Stimulated activated CD4-positive, alpha-beta T cell treated with anti-CD3 and anti-CD28 coated beads, TNF-alpha, amount 100 ng/mL, for 24 hours (primary cell): ENCODE measurements at places on chromosomes 2 and 18.

- DNase-seq, result no peak
Observed at GRCh38 chr2:216584112-216584511, 49.1 kb upstream of the IGFBP2 start.

GRCh38 chr2:163646687-163647086 is 89.1 kb downstream of the FIGN start:
- no peak for DNase-seq

DNA sequence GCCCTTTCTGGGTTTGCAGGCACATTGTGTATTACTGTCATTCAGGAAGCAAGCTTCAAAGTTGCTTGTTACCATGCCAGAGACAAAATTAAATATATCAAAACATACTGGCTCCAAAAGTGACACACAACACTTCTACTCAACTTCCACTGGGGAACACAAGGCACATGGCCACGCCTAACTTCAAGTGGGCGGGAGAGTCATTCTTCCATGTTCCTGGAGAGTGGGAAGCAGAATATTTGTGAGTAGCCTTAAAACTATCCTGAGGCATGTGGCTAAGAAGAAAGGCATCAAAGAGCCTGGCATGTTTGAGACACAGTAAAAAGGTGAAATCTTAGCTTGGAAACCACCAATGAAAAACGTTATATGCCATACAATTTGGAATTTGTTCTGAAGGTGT is 90.5 kb upstream of the TACR1 start:
- no peak for DNase-seq

- DNase-seq, result no peak
Observed at GRCh38 chr2:102764083-102764482, 2.3 kb downstream of the TMEM182 start.

DNA sequence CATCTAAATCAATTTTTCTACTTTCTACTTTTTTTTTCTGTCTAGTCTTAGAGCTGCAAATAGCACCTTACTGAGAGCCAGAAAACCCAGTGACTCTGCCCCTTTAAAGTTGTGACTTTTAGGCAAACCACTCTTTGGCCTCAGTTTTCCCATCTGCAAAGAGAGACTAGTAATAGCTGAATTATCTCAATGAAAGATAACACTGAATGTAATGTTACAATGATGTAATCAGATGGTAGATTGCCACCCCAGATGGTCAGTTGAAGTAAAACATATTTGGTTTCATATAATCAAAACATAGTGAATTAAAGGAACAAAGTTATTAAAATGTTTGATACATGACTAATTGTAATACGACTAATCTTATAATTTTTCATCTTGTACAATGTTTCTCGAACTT is 5.0 kb upstream of the APCDD1 start:
- DNase-seq, result no peak

DNA sequence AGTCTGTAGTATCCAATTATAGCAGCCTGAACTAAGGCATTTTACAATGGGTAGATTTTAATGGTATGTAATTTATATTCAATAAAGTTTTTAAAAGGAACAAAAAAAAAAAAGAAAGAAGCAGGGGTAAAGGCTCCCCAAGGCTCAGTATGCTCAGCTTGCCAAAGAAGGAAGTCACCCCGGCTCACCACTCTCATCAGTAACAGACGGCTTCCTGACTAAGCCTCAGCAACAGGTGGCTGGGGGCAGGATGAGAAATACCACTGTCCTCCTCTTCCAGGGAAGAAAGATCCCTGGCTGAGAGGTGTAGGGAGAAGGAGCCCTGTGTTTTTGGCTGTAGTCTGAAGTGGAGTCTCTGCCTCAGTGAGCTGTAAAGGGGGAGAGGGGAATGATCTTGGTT is 121.2 kb downstream of the ARHGEF4 start:
- no peak for DNase-seq

- DNase-seq, result no peak
Observed at GRCh38 chr2:71066856-71067255, 1.6 kb upstream of the NAGK start.

- DNase-seq, result no peak
Observed at GRCh38 chr2:211564441-211564840, 974.2 kb downstream of the ERBB4 start.

- DNase-seq, result no peak
Observed at GRCh38 chr2:173002751-173003541, 72.7 kb upstream of the MAP3K20 start.

DNA sequence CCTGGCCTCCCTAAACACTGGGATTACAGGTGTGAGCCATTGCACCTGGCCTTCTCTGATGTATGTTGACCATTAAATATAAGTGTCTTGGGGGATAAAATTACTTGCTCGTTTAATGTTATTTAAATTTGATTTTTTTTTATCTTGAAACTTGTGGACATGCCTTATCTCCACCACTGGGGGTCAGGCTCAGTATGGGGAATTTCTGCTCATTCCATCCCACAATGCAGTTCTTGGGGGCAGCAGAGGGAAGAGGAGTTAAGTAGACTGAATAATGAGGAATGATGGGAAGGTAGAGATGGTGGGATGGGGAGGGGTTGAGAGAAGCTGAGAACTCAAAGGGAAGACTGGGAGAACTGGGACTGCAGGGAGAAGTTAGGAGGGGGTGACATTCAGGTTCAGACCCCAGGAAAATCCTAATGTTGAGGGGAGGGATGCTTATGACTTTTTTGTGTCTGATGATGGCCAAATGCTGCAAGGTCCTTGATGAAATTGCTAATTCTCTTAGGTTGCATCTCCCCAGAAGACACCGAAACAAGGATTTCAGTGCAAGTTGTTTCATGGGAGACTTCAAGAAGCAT is 174.2 kb downstream of the MIB1 start:
- no peak for DNase-seq

DNA sequence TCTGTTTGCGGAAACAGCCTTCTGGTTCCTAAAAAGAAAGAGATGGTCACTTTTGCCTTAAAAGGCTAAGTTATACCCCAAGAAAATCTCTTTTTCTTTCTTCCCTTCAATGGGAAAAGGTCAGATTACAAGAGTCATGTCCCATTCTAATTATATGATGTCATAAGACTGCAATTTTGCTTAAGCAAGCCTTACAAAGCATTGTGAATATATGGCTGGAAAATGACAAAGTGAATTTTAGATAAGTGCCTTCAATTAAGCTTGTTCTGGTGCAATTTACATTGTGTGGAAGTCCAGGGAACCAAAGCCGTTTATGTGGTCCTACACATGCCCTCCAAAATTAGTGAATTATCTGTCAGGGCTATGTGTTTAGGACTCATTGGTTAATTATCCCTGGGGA is 7.6 kb upstream of the BMP10 start:
- DNase-seq, result no peak

GRCh38 chr2:6924101-6924923 is 7.1 kb downstream of the RNF144A start:
- DNase-seq, result no peak

GRCh38 chr2:240605867-240606743 is 19.2 kb upstream of the GPR35 start:
- no peak for DNase-seq

DNA sequence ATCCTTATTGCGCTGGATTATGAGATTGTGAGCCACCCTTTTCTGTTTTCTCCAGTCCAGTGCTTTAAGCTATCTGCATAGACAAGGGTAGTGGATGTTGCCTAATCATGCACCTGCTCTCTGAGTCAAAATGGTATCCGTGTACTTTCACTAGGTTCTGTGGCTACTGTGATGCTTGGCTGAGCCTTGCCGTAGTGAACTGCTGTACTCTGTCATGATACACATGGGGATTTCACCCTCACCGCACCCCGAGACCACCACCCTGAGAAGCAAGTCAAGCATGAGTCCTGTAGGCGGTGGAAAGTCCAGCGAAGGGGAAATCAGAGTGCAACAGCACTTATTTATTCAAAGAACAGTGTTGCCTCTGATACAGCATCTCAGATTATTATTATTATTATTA is 55.0 kb downstream of the ARHGAP25 start:
- no peak for DNase-seq

DNA sequence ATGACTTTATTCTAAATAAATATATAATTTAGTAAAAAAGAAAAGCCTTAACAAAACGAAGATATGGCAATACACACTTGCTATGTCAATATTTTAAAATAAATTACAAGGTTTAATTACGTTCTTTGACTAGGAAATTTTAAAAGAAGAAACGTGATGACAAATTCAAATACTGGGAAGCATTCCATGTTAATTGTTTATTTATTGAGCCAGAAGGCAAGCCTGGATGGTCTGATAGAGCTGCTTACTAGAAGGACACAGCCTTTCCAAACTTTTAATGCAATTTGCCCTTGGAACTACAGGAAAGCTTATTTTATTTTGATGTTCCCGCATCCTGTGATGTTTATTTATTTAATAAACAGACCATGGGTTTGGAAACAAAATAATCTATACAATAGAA is 33.4 kb upstream of the DSEL start:
- no peak for DNase-seq

DNA sequence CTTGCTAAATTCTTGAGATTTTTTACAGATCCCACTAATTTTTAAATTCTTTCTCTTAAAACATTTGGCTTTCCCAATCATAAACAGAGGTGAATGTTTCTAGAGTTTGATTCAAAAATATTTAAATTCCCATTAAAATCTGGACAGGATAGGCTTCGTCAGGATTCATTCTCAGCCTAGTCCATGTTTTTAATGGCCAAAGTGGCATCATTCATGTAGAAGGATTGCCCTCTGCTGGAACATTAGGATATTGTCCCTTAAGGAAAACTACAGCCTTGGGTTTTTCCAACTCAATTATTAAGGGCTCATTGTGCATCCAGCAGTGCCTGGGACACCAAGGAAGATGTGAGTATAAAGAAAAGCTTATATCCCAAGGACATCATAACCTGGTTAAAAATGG is 71.7 kb downstream of the TPGS2 start:
- DNase-seq, result no peak

DNA sequence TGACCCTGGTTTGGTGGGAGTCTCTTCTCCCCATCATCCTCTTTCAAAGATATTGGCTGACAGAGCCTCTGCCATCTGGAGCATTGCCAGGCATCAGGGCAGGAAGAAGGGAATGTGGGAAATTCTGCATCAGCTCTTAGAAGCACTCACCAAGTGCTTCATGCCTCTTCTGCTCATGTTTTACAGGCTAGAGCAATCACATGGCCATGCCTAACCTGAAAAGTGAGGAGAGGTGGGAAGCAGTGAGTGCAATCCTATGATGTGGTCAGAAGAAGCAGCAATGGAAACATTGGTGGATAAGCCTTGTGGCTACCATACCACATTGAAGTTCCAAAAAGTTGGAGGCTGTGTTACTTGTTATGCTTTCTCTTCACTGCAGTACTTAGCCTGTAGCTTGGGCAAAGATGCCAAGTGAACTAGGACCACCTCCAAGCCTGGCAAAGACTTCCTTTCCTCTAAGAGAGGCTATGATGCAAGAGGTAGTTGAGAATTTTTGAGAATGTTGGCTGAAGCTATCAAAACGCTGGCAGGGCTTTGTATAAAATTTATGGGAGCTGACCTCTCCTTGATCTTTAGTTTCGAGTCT is 64.1 kb downstream of the BCL2L11 start:
- DNase-seq, result no peak

- no peak for DNase-seq
Observed at GRCh38 chr18:39448942-39449341, 1883.3 kb upstream of the CELF4 start.

DNA sequence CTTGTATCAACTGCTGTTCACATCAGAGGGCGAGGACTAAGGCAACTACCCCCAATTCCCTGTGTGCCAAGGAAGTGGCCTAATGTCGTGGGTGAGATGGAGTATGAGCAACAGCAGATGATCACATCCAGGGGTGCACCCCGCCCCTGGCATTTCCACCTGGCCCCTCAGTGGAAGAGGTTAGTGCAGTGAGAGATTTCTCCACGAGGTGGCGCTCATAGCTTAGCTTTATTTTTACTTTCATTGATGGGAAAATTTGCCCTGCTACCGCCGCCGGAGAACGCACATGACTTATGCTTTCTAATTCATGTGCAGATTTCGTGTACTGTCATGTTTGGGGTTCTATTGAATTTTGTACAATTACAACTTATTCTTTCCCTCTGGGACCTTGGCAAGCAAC is 470.6 kb upstream of the MEX3C start:
- DNase-seq, result peak; percentile 6

- no peak for DNase-seq
Observed at GRCh38 chr18:73646196-73646595, 501.4 kb downstream of the FBXO15 start.

DNA sequence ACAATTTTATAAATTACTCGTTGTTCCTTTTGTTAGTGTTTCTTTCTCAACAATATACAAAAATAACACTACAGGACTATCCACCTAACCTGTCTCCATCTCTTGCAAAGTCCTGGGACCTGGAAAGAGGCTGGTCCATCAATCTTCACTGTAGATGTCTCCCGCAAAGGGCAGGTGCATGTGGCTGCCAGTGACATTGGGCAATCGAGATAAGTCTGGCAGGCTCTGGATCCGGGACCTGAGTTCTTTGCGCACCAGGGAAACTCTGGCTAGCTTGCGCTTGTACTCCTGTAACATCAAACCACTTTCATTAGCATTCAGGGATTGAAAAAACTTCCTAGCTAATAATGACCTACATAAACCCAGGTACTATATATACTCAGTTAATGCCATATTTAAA is 20.5 kb downstream of the RMP24 start:
- DNase-seq, result no peak

DNA sequence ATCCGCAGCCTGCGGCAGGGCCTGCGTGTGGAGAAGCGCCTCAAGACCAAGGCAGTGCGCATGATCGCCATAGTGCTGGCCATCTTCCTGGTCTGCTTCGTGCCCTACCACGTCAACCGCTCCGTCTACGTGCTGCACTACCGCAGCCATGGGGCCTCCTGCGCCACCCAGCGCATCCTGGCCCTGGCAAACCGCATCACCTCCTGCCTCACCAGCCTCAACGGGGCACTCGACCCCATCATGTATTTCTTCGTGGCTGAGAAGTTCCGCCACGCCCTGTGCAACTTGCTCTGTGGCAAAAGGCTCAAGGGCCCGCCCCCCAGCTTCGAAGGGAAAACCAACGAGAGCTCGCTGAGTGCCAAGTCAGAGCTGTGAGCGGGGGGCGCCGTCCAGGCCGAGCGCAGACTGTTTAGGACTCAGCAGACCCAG is 5.4 kb downstream of the GPR17 start:
- DNase-seq, result no peak

DNA sequence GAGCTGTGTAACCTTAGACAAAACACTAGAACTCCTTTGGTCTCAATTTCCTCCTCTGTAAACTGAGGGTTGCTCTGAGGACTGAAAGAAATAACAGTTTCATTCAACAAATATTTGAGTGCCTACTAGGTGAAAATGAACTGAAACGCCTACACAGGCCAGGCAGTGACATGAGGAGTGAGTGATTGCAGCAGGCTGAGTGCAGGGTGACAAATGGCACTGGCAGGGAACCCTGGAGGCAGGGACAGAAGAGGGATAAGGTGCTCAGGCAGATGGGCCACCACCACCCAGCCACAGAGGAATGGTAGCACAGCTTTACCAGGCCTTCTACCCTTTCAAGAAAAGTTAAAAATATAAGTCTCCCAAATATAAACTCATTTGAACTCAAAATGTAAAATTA is 11.5 kb upstream of the RNU4ATAC start:
- DNase-seq, result no peak

GRCh38 chr2:101114815-101115214 is 36.4 kb downstream of the TBC1D8 start:
- no peak for DNase-seq

- DNase-seq, result no peak
Observed at GRCh38 chr18:8616028-8616401, 6.8 kb downstream of the RAB12 start.
